ENCODE measurements at places on chromosomes 12 and 14. TPM values are rescaled to one million over a fixed set of nuclear protein-coding genes. Genes with fewer than 3 reads are reported as not detected.

- no peak for DNase-seq
Measured at GRCh38 chr12:72839696-72840095, 567.5 kb downstream of the TRHDE start.

DNA sequence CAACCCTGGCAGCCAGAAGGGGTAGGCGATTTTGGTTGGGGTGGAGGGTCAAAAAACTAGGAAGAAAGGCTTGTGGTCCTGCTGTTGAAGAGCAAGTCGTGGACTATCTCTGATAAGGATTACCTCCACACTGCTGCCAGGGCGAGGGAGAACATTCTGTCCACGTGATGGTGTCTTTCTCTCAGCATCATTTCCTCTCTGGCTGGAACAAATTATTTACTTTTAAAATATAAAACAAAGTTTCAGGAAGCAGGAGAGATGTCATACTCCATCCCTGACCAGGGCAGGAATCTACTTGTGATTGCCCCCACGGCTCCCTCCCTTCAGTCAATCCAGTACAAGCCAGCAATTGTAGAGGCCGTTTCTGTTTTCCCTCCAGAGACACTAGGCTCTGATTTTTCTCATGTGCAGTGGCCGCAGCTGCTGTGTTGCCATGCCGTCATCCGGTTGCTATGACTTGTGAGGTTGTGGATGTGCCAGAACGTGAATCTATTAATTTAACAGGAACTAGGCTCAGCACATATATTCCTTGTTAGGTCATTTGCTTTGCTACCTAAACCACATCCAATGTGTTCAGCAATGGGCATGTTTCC lies 61.5 kb upstream of the PTGR2 start:
- DNase-seq, result no peak

DNA sequence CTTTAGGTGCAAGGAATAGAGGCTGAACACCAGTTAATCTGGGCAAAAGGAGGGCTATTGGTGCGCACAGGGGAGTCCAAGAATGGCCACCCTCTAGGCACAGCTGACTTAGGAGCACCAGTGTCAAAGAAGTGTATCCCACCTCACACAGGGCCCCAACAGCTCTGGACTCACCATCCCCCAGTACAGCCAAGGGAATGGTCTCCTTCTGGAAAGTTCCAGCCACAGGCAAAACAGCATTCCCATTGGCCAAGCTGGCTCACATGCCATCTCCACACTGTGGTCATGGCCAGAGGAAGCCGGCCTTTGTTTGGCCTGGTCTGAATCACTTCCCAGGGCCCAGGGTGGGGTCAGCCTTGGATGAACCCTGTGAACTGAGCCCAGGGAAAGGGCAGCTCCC lies 120.1 kb downstream of the DICER1 start:
- no peak for DNase-seq

Gene HHIPL1
- 1.9 TPM for total RNA-seq

Gene TBC1D30
- 1.8 TPM for total RNA-seq

Data from cardiac septum (tissue), 1 donor.